Common myeloid progenitor, CD34-positive (primary cell): ENCODE measurements at places on chromosomes 13 and 19.
A peak's percentile ranks its signal among the peaks of the same experiment; 100 is the strongest.

GRCh38 chr13:47146991-47147811 lies 250.3 kb upstream of the HTR2A start:
- no peaks in the 10 kb centered on the region for H3K36me3 ChIP-seq
- no peak for DNase-seq
- no peak overlapping the region for H3K4me3 ChIP-seq

DNA sequence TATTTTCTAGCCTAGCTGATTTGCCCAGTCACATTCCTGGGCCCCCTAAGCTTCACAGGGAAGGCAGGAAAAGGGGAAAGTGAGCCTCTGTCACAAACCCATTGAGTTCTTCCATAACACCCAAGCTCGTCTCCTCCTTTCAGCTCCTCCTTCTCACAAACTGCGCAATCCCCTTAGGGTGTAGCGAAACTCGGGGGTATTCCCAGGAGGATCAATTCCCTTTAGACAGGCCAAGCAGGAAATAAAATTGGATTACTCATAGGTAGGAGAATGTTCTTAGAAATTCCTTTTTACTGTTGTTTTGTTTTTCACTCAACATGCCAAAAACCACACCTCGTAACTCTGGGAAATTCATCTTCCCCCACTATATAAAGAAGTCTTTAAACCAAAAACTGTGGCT lies 139.3 kb downstream of the IRS2 start:
- no peaks in the 10 kb centered on the region for H3K4me1 ChIP-seq
- DNase-seq, result no peak
- no peak overlapping the region for H3K27ac ChIP-seq
- H3K4me3 ChIP-seq, result no peak overlapping the region

- no peak overlapping the region for H3K27ac ChIP-seq
- peak overlapping the region; percentile 80 for H3K4me3 ChIP-seq
Observed at GRCh38 chr19:33375156-33375836, 1.8 kb downstream of the CEBPG start.

DNA sequence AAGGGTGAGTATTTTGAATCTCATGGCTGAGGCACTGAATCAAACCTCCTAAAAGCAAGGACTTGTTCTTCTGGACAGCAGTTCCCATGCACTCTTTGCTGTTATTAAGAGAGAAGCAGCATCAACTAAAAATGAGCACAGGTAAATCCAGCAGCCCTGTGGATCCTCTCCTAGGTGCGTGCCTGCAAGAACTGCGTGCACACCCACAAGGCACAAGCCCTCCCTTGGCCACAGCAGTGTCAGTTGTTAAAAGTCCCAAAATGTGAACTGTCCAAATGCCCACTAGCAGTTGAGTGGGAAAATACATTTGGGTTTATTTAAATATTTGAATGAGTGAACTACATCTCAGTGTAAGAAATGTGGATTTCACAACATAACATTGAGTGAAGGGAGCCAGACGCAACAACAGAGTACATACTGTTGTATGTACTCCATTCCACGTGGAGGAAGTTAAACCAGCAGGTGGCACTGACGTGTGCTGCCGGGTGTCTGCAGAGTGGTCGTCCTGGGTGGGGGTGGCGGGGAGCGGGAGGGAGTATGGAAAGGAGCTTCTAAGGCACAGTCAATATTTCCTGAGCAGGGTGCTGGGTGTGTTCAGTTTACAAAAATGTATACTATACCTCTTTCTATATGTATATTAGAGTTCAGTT lies 266.4 kb downstream of the NALCN start:
- H3K4me3 ChIP-seq, result no peak overlapping the region
- H3K4me1 ChIP-seq, result no peaks in the 10 kb centered on the region
- H3K27ac ChIP-seq, result no peak overlapping the region
- H3K27me3 ChIP-seq, result peaks cover 35% of the 10 kb centered on the region
- DNase-seq, result no peak

GRCh38 chr13:48891586-48891985 lies 84.1 kb upstream of the FNDC3A start:
- H3K27me3 ChIP-seq, result no peaks in the 10 kb centered on the region
- H3K4me3 ChIP-seq, result no peak overlapping the region
- no peaks in the 10 kb centered on the region for H3K4me1 ChIP-seq
- no peak overlapping the region for H3K27ac ChIP-seq
- no peak for DNase-seq

DNA sequence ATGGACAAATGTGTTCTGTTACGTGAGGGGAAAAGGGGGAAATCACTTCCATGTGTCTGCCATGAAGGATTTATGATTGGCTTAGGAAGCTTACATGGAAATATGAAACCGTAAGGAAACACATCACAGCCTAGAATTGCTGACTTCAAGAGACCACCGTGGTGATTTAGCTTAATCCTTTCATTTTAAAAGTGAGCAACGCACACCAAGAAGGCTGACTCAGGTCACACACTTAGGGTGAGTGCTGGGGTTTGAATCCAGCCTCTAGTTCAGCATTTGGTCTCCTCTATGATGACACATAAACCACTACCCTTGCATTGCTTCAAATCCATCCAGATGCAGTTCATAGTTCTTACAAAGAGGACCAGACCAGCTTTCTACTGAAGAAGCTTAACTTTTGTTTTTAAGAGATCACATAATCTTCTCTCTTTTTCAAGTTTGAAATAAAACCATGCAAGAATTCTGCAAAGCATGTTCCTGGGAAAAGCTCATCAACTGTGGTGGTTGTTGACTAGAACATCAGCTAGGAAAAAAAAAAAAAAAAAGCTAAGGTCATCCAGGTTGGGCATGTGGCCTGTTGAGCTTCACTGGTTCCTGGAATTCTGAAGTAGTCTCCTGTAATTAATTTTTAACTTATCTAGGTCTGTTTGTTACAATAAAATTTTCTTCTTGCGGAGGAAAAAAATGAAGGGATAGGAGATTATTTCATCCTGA lies 60.2 kb upstream of the KL start:
- no peak for DNase-seq
- H3K4me3 ChIP-seq, result no peak overlapping the region
- no peak overlapping the region for H3K27ac ChIP-seq
- H3K4me1 ChIP-seq, result no peaks in the 10 kb centered on the region
- H3K27me3 ChIP-seq, result no peaks in the 10 kb centered on the region

GRCh38 chr13:114104655-114105520 lies 27.5 kb downstream of the RASA3 start:
- H3K36me3 ChIP-seq, result no peaks in the 10 kb centered on the region
- H3K27me3 ChIP-seq, result no peaks in the 10 kb centered on the region
- peaks cover 4% of the 10 kb centered on the region for H3K4me1 ChIP-seq
- no peak overlapping the region for H3K4me3 ChIP-seq
- DNase-seq, result no peak
- no peak overlapping the region for H3K27ac ChIP-seq

DNA sequence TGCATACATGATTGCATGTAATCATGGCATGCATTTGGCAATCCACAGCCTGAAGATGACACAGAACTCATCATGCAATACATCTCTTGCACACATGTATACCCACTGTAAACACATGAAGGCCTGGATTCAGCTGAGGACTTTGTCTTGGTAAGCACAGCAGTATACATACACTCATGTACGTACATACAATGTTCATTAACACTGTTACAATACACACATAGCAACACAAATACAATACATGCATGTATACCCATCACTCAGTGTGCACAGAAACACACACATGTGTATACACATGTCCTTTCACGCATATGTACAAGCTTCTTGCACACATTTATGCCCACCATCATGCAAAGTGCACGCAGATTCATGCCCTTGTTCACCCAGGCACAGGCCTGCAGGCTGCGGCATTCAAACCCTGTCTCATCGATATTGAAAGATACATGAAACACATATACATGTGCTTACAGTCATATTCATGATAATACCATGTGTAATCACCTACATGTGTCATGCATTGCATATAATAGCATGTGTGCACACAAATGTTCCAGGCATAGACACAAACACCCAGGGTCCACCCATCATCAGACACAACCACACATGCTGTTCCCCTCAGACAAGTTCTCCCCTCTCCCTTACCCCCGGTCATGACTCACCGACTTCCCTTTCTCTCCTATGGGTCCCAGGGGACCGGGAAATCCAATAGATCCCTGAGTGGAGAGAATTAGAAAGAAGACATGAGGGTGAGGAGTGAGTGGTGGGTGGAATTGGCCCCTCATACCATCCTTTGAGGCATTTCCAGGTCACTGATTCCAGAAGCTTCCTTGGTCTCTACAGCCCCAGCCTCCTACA lies 28.7 kb downstream of the COL5A3 start:
- H3K27me3 ChIP-seq, result no peaks in the 10 kb centered on the region
- no peak for DNase-seq
- H3K36me3 ChIP-seq, result no peaks in the 10 kb centered on the region
- H3K4me1 ChIP-seq, result no peaks in the 10 kb centered on the region
- no peak overlapping the region for H3K4me3 ChIP-seq

DNA sequence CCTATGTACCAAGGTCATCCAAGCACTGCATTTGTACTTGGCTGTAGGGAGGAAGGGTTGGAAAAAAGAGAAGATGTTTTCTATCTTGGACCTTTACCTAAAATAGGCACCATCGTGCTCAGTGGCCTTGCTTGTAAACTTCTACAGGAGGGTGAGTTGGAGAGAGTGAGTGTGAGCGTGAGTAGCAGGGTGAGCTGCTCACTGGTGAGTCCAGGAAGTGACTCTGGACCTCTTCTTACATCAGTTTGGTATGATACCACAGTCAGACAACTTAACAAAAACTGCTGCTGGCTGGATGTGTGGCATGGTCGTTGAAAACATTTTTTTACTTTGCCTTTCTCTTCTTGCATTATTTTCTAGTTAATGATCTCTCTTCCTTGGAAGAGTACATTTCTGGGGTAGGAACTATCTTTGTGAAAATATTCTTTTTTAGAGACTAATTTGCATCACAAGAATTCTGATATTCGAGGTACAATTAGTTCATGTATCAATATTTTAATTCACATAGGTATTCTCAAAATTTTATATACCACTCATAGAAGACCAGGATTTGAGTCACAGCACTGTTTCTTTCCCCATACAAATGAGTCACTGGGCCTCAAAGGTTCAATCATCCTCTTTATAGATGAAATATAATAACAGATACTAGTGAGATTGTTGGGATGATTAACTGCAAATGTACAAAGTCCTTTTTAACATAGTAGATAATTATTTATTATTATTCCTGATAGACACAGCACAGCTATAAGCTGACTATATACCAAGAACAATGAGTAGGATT lies 651 bp downstream of the SERPINE3 start:
- no peaks in the 10 kb centered on the region for H3K36me3 ChIP-seq
- no peak overlapping the region for H3K4me3 ChIP-seq
- no peaks in the 10 kb centered on the region for H3K27me3 ChIP-seq
- DNase-seq, result no peak
- H3K4me1 ChIP-seq, result peaks cover 16% of the 10 kb centered on the region

DNA sequence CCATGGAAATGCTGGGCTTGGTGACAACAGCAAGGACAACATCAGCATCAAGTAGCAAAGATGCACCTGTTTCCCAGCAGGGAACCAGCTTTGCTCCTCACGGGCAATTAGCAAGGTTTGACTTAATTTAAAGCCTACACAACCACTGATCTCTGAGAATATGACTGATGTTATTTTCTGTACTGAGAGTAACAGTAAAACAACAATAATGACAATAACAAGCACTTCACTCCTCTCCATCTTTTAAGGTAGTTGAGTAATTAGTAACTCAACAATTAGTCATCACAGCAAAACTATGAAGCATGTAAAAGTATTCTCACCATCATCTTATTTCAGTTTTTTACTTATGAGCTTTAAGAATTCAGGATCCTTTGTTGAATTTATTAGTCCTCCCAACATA lies 37.3 kb downstream of the ENOX1 start:
- no peaks in the 10 kb centered on the region for H3K36me3 ChIP-seq
- H3K4me3 ChIP-seq, result no peak overlapping the region
- no peak for DNase-seq
- H3K27ac ChIP-seq, result no peak overlapping the region

DNA sequence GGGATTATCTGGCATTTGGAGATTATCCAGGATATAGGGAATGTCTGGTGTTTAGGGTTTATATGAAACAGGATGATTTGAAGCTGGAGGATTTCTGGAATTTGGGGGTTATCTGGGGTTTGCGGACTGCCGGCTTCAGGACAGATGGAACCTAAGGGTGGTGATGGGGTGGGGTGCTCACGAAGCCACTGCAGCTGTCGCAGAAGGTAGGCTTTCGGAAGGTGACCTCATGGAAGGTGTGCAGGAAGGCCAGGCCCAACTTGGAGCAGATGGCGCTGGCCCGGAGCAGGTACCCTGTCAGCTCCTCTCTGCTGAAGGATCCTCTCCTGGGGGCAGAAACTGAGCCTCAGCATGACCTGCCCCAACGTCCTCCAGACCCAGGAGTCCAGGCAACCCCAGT lies 9.6 kb downstream of the FAM98C start:
- peaks cover 56% of the 10 kb centered on the region for H3K36me3 ChIP-seq
- no peaks in the 10 kb centered on the region for H3K27me3 ChIP-seq
- H3K27ac ChIP-seq, result peak overlapping the region; percentile 14
- no peak overlapping the region for H3K4me3 ChIP-seq
